ENCODE measurements at places on chromosomes 7 and 10.

DNA sequence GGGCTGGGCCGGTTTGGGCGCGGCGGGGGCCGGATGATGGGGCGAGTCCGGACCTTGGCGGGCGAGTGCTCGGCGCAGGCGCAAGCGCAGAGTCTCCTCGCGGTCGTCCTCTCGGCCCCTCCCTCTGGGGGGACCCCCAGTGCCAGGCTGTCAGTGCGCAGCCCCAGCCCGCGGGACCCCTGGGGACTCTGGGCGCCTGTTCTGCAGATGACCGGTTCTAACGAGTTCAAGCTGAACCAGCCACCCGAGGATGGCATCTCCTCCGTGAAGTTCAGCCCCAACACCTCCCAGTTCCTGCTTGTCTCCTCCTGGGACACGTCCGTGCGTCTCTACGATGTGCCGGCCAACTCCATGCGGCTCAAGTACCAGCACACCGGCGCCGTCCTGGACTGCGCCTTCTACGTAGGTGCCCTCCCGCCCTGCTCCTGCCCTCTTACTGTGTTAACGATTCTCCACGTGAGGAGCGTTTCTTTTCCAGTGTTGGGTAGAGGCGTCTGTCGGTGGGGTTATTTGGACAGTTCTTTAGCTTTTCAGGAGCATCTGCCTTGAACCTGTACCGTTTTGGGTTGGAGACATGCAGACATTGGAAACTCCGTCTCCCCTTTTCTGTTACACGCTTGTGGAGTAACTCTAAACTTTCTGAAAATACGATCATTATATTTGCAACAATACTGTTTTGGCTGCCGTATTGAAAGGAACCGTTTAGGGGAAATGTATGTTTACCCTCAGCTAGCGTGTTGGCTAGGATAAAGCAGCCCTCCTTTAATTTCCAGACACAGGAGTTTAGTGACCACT lies 706 bp downstream of the BUB3 start:
- DNase-seq: peak; percentile 70

DNA sequence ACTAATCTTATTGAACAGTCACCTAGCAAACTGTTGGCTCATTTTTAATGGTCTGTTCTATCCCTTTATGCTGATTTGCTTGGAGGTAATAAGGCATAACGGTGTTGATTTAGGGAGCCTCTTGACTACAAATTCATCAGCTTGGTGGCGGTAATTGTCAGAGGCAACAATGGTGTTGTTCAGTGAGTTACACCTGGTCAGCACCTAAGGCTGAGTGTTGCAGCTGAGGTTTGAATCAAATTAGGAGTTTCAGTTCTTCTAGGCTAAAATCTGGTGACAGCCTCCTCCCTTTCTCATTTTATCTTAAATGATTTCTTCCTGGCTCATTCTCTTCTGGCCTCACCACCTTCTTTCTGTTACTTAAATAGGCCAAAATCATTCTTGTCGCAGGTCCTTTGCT lies 42.3 kb upstream of the SP8 start:
- no peak for DNase-seq

DNA sequence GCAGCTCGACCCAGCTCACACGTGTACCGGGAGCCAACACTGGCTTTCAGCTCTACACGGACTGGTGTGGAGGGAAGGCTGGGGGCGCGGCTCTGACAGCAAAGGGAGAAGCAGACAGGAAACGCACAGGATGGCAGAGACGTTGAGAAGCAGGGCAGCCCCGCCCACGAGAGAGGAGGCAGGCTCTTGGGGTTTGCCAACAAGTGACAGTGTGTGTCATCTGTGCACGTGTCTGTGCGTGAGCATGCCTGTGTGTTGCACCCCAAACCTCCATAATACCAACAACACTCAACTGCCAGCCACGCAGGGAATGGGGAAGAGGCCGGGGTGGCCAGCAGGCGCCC lies 64.4 kb upstream of the PDGFA start:
- DNase-seq: no peak

DNA sequence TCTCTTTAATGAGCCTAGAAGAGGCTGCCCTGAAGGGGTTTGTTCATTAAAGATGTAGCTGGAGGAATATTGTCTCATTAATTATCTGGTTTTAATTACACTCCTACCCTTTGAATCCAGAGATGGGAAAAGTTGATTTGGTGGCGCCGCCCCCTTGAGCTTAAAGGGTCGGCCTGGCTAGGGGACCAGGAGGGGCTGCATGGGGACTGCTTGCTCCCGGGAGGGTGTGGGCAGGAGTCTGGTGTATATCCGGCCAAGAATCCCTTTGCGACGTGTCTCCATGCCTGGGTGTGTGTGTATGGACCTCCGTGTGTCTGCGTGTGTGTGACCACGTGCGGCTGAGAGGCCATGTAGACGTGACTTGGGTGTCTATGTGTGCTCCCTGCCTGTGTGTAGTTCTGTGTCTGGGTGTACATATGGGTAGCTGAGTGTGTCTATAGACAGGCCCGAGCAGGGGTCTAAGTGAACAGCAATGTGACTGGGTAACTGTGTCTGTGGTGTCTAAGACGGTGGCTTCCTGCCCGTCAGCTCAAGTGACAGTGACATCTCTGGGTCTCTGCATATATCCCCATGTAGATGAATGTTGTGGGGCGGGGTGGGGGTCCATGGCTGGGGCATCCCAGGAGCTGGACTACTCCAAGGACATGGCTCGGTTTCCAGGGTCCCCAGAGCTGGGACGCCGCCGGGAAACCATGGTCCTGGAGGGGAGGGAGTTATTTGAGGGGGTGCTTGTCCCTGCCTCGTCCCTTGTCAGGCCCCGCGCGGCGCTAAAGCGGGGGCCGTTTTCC lies 10.7 kb downstream of the LBX1 start:
- DNase-seq: no peak

- no peak for DNase-seq
Measured at GRCh38 chr10:121526801-121527221, 71.4 kb downstream of the FGFR2 start.

- no peak for DNase-seq
Measured at GRCh38 chr10:6299743-6300105, 97.0 kb downstream of the PFKFB3 start.

- DNase-seq: no peak
Measured at GRCh38 chr7:33155811-33156210, 26.4 kb downstream of the BBS9 start.

DNA sequence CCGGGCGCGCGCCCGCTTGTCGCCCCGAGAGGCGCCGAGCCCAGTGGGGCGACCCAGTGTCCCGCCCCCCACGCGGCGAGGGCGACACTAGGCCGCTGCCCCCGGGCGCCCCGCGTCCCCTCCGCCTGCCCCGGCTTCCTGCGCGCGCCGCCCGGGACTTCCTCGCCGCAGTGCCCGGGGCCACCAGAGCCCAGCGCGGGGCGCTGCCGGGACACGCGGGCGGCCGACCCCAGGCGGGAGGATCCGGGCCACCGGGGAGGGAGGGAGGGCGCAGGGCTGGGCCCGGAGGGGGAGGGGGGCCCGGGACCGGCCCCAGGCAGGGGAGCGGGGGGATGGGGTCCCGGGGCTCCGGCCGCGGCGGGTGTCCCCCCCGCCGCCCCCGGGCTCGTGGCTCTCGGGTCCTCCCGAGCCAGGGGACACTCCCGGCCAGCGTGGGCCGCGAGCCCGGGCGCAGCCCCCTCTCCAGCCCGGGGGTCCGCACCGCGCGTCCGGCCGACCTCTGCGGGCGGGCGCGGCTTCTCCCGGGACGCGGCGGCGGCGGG lies 435 bp upstream of the PWWP2B start:
- no peak for DNase-seq

DNA sequence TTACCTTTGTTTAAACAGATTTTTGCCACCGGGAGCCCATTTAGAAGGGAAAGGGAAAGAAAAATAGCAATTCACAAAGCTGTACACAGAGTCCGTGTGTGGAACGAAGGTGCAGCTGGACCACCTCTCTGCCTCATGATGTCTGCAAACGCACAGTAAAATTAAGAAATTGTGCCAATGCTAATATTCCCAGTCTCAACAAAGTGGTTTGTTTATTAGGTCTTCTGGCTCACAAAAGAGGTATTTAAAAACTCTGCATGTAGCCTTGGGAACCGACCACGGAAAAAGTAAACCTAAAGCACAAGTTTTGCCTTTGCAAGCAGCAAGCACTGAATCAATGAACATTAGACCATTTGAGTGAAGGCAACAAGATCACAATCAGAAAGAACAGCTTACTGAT lies 57.7 kb downstream of the CREB3L2 start:
- no peak for DNase-seq

DNA sequence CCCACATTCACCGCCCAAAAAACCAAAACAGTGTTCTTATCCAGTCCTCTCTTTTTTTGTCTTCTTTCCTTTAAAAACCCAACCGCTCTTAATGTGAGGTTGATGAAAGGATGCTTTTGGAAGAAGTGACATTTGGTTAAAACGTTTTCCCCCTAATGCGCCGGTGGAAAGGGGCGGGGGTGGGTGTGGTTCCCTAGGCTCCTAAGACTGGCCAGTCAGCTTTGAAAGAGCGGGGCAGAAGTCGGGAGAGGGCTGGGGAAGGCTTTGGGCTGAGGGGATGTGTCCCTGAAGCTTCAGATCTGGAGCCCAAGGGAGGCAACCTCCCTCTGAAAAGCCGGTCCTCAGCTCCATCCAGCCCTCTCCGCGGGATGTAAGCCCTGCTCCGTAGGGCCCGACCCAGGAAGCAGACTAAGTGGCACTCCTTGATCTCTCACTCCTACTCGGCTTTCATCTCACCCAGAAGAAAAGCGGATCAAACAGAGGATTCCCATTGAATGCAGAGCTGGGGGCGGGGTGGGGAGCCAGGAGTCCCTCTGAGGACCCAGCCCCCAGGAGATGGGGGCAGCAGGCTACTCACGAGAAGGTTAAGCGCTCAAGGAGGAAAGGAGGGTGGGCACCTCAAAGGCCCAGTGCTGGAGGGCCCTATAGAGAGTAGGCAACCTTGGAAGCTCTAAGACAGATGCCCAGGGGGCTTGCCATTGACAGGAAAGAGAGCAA lies 2.4 kb upstream of the EVX1 start:
- no peak for DNase-seq

- no peak for DNase-seq
Measured at GRCh38 chr7:78055001-78055573, 256.5 kb downstream of the PHTF2 start.

DNA sequence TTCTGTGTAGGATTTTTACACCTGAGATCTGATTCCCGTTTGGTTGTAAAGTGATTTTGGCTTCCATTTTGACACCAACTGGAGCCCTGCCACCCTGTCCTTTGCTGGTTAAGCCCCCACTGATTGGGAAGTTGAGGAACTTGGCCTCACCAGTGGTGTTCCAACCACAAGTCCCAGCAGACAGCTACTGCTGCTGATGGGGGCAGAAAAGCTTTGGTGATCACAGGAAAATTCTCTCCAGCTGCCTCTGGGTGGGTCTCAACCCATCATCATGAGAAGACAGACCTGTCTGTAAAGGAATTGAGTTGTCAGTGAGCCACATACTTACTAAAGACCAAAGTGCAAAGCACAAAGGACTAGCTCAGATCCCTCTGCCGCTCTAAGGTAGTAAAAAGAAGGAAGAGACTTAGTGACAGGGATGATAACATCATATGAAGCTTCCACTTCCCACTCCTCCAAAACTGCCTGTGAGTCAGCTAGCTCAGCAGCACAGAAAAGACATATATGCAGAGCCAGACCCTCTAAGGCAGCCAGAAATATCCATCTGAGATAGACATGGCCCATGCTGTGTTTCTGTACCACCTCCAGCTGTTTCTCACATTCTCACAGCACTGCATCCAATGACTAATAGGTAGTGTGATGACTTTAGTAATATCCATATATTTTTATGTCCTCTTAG lies 22.4 kb upstream of the LRRC17 start:
- peak; percentile 34 for DNase-seq

DNA sequence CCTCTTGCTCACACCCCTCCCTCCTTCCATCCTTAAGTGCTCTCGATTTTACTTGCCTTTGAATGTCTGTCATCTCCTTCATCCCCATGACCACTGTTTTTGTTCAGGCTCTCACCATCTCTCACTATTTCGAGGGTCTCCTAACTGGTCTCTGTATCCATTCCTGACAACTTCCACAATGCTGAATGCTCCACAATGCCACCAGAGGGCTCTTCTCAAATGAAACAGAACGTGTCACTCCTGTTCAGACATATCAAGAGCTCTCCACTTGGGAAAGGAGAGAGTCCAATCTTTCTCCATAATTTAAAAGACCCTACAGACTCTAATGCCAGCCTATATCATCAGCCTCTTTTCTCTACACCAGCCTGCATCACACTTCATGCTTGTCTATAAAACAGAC lies 9.0 kb upstream of the SLC13A1 start:
- DNase-seq: no peak

GRCh38 chr7:156106107-156106426 lies 293.8 kb upstream of the SHH start:
- DNase-seq: no peak

DNA sequence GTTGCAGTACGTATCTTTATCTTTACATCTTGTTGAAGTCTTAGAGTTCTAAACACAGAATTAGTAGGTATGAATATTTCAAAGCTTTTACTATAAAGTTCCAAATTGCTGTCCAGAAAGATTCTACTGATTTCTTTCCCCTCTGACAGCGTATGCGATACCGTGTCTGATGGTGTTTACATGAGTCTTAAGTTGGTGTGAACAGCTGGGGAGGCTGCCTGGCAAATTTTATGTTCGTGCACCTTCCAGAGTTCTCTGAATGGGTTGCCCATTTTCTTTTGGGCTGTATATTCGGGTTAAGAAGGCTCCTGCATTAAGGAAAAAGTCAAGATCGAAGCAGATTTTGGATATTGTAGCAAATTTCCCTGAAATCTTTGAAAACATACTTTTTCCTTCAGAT lies 8.3 kb downstream of the MDH2 start:
- peak; percentile 78 for DNase-seq

GRCh38 chr7:18583305-18583704 lies 87.8 kb downstream of the HDAC9 start:
- DNase-seq: peak; percentile 26

- DNase-seq: no peak
Measured at GRCh38 chr10:34526758-34527730, 288.1 kb downstream of the PARD3 start.

DNA sequence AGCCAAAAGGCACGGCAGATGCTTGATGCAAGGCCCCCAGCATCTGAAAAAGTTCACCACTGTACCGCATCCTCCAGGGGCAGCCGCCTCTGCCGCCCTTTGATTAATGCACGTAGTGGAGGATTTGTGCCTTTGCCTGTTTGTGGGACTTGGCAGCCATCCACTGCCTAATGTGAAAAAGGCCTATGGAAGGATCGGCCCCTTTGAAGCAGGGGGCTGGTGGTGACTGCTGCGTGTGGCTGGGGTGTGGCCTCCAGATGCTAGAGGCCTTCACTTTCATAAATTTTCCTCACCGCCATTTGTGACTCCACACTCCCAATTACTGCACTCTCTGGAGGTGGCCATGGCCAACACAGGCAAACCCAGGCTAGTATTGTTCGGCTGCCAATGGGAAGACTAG lies 226.0 kb downstream of the BMPER start:
- DNase-seq: no peak

DNA sequence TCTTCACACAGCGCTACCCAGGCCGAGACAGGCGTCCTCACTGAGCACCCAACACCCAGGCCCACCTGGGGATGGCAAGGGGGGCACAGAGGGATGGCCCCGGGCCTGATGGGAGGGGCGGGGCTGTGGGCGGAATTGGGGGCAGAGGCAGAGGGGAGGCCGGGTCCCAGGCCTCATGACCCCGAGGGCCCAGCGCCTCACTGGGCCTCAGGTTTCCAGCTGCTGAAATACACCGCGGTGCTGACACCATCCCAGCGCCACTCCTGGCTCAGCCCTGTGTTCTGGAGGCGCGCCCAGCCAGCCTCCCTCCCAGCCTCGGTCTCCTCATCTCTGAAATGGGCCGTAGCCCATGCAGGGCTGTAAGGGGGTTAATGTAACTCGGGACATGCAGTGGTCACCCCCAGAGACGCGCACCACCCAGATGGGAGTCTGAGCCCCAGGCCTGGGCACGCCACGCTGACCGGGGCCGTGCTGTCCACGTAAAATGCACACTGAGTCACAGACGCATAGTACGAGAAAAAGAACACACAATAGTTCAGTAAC lies 82.3 kb downstream of the UNCX start:
- DNase-seq: no peak
